ENCODE measurements at places on chromosomes 6 and 20. TPM values are rescaled to one million over a fixed set of nuclear protein-coding genes. Genes with fewer than 3 reads are reported as not detected.

GRCh38 chr20:43717616-43717995 lies 9.2 kb downstream of the GTSF1L start:
- H3K4me1 ChIP-seq: no peaks in the 10 kb centered on the region
- peak overlapping the region; percentile 57 for H3K27ac ChIP-seq
- H3K36me3 ChIP-seq: peaks cover 8% of the 10 kb centered on the region
- DNase-seq: no peak

TAP2 gene
- 18.2 TPM for total RNA-seq

TRIM10 gene
- not detected for total RNA-seq

SPATA25 gene
- 0.41 TPM for total RNA-seq

RIMS4 gene
- total RNA-seq: 4.1 TPM

ZNF391 gene
- 10.2 TPM for total RNA-seq

TMC2 gene
- total RNA-seq: not detected

Measured in neural crest cell (in vitro differentiated cells).